T-helper 9 cell (primary cell): ENCODE measurements at places on chromosomes 7 and 10.

GRCh38 chr10:122362621-122363020 lies 11.9 kb upstream of the PLEKHA1 start:
- no peak for DNase-seq

DNA sequence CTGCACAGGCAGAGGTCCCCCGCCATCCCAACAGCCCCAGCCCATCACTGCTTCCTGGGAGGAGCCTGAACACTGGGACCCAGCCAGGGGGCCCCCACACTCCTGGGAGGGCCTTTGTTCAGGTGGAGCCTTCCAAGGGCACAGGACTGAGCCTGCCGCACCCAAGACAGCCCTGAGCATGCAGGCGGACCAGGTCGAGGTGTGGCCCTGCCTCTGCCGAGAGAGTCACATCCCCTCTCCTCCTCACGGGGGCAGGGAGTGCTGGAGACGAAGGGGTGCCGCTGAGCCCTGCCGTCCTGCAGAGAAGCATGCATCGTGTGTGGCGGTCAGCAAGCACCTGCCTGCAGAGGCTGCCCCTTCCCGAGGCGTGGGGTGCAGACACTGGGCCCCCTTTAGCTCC lies 7.3 kb upstream of the MAFK start:
- DNase-seq = no peak

DNA sequence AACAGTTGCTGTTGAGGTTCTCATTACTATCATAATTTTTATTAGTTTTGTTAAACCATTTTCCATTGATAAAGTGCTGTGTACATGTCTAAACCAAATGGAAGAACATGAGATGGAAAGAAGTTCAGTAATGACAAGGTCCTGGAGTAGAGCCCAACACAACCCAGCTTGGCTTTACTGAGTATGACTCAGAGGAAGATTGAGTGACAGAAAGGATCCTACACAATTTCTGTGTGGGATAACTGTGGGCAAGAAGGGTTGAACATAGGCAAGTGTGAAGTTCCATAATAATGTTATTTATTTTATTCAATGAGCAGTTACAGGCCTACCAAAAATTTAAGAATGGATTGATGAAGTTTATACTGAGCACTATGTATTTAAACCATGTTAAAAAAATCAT lies 15.9 kb downstream of the PRKG1 start:
- no peak for DNase-seq

- DNase-seq = no peak
Measured at GRCh38 chr10:17906002-17906401, 45.7 kb upstream of the SLC39A12 start.

DNA sequence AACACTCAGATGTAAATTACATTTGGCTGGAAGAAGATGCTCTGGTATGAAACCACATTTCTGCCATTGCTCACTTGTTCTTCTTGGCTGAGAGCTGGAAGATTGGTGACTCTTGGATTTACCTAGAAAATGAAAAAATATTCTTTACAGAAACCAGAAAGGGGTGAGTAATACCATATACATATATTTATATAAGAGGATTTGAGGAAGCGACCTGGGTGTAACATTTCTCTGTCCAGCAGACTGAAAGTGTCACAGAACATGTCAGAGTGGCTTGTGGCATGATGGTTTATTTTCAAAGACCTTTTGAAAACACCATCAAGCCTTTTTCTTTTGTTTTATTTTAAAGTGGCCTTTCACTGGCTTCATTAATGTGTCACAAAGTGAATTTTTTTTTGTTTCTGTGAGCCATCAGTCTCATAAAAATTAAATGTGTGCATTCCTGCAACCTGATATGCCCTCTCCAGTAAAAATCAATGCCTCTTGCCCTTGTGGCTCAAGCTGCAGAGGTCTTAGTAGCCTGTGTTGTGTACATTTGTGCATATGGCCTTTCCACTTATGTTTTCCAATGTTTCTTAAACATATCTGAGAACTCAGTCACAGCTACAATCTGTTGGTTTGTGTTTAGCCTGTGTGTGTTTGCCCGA lies 23.5 kb downstream of the CREB5 start:
- DNase-seq = no peak

- DNase-seq = peak; percentile 18
Measured at GRCh38 chr10:26437637-26438461, at the start of gene APBB1IP. TSS of gene APBB1IP (plus strand) at chr10:26438341. CDS start at chr10:26492327, 53,986 bp downstream.

GRCh38 chr10:94131885-94132284 lies 138.2 kb downstream of the PLCE1 start:
- DNase-seq = no peak

GRCh38 chr10:12717981-12718707 lies 283.4 kb downstream of the CCDC3 start:
- DNase-seq = no peak

DNA sequence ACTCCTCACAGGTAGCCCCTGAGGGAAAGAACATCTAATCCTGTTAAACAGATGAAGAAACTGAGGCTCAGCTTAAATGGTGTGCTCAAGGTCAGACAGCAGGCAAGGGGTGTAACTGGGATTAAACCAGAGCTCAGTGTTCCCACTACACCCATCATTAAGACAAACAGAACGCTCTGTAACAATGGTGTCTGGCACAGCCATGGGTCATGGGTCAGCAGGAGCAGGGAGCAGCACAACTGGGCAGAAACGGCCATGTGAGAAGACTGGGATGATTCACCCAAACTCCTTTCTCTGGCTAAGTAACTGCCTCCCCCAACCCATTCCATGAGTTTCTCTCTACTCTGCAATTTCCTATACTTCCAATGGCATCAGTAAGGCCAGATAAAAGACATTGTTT lies 85.5 kb upstream of the PDE1C start:
- DNase-seq = no peak

DNA sequence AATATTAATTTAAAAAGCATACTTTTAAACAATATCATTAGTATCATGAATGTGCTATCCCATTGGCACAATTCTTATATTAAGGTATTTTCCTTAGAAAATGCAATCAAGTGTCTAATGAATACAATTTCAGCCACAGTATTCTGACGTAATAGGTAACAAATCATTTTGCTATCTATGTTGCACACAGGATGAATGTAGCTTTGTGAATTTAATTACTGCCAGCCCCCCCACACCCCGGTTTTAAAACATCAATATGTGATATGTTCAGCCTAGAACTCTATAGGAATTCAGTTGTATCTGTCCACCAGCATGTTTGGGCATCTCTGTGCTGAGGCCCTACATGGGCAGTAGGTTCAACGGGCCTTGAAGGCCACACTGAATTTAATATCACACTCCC lies 274.6 kb downstream of the PLXDC2 start:
- no peak for DNase-seq

GRCh38 chr7:95960706-95961244 lies 188.4 kb downstream of the DYNC1I1 start:
- no peak for DNase-seq

DNA sequence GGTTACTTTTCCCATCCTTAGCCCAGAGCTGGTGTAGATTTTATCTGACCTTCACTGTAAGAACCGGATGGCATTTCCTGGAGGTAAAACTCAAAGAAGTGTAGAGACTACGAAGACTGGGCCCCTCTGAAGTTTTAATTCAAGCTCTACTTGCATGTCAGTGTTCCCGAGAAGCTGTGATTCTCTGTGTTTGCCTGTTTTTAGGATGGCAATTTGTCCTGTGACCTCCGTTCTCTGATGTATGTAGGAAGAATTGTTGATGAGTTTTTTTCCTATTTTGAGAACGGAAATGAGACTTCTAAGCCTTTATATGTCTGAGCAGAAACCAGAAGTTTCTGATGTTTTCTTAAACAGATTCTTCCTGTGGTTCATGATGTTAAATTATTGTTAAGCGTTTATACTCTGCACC lies 94.1 kb downstream of the CDCA7L start:
- DNase-seq = no peak

- DNase-seq = no peak
Measured at GRCh38 chr7:985915-986741, 3.1 kb downstream of the CYP2W1 start.

DNA sequence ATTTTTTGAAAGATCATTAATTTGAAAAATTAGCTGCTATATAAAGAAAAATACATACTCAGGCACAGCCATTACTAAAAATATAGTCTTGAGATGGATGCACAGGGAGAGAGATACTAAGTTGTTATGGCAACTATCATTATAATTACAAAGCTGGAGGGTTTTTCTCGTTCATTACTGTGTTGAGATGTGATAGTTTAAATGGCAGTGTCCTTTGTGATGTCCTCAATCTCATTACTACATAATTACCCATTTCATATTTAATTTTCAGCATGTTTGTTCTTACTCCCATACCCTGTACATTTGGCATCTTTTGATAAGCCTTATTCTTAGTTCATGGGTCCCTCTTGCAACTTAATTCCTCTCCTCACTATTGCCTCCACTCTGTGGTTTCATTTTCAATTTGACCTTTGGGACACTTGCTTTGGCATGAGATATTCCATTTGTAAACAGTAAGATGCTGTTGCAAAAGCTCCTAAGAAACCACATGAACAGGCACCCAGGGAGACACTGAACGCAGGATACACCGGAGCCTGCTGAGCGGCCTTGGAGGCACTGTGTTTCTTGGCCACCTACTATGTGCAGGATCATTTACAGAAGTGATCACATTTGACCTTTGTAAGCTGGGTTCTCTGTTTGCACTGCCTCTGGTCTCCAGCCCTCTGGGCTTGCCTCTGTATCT lies 4.8 kb upstream of the CPXM2 start:
- no peak for DNase-seq

DNA sequence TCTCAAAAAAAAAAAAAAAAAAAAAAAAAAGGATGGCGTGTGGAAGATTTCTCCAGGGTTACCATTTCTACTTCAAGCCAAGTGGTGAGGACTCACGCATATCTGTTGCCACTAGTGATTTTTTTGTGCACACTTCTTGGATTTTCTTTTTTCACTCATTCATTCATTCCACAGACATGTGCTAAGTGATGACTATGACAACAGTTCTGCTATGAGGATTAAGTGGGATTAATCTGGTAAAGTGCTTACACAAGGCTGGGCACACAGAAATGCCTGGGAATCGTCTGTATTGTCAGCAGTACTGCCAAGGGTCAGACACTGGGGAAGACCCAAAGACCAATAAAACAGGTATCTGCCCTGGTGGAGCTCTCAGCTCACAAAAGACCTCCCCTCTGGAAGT lies 6.3 kb upstream of the OPN1SW start:
- DNase-seq = no peak

GRCh38 chr7:108093341-108093740 lies 36.8 kb downstream of the LAMB4 start:
- no peak for DNase-seq

DNA sequence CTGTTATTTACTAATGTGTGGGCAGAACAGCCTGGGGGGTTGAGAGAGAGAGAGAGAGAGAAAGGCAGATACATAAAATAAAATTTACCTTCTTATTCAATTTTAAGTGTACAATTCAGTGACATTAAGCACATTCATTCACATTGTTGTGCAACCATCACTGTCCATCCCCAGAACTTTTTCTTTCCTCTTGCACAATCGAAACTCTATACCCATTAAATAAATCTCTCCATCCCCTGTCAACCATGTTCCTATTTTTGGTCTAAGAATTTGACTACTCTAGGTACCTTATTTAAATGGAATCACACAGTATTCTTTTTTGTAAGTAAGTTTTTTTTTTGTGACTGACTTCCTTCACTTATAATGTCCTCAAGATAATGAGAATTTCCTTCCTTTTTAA lies 181.6 kb downstream of the SND1 start:
- DNase-seq = no peak

GRCh38 chr7:95155965-95156364 lies 168.4 kb downstream of the PON1 start:
- DNase-seq = no peak

- DNase-seq = no peak
Measured at GRCh38 chr10:69051710-69052487, 36.0 kb upstream of the SRGN start.

DNA sequence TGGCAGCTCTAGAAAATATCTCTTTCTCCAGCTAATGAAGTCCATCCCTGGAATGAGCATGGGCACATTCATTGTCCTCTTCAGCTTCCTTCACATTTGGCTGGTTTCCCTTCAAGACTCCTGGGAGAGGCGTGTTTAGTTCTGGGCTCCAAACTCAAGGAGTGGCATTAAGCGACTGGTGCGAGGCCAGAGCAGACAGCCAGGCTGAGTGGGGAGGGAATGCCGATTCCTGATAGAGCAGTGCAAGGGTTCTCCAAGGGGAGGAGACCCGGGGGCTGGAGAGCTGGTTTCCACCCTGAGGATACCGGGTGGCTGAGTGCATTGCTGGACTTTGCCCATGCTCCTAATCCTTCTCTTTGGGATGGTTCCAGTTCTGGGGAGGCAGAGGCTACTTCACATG lies 372.1 kb downstream of the RPS24 start:
- no peak for DNase-seq

GRCh38 chr7:30915005-30915601 lies 3.5 kb downstream of the AQP1 start:
- DNase-seq = no peak

- DNase-seq = no peak
Measured at GRCh38 chr7:46015107-46015868, 94.2 kb upstream of the IGFBP3 start.

- DNase-seq = no peak
Measured at GRCh38 chr10:71392292-71392691, 4.4 kb upstream of the CDH23 start.

DNA sequence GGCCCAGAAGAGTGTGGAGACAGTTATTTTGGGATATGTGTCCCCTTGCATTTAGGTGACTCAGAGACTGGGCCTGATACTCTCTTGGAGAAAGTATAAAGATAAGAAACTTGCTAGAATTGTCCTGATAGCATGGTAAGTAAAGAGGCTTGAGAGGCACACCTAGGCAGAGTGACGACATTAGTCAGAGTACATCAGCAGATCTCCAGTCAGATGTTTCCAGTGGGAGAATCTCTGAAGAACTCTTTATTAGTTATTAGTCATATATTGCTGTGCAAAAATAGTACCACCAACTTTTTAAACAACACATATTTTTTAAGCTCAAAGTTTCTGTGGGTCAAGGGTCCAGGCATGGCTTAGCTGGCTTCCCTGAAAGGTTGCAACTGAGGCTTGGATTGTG lies 182.6 kb downstream of the NEBL start:
- no peak for DNase-seq

GRCh38 chr10:4708123-4708759 lies 117.8 kb upstream of the AKR1E2 start:
- no peak for DNase-seq

- DNase-seq = no peak
Measured at GRCh38 chr10:128710098-128710797, 584.0 kb upstream of the MKI67 start.

GRCh38 chr7:133124974-133125373 lies 43.1 kb upstream of the CHCHD3 start:
- DNase-seq = no peak

DNA sequence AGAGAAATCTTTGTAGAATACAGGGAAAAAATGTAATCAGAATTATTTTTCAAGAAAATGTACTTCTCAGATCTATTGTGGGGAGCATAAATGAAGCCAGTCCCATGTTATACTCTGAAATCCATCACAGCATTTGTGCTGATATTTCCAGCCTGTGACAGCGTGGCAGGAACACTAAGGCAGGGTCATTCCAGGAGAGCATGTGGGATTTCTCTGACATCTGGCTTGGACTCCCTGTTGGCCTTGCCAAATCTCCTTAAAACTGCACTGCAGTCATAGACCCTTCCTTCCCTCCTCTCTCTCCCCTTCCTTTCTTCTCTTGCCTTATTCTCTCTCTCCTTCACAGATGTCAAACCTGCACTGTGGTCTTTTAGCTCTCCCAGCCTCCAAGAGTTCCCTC lies 6.5 kb upstream of the TSPAN13 start:
- no peak for DNase-seq

- DNase-seq = no peak
Measured at GRCh38 chr10:75002351-75002725, 109.1 kb upstream of the SAMD8 start.
